ENCODE measurements at places on chromosomes 16 and 17.

DNA sequence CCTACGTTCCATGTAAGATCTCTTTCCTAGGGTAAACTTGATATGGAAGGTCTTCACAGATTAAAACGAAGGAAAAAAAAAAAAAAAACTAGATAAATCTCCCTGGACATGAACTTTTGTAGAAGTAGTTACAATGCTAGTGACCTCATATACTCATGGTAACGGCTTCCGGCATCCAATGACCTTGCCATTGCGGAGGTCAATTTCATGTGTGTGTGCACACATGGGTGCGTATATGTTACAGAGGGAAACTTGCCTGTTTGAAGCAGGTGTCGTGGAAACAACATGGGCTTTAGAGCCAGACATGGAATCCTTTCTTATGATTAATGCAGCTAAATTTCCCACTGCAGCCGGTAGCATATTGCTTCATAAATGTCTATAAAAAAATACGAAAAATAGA, 435.5 kb downstream of the MAF start:
- DNase-seq, result no peak

DNA sequence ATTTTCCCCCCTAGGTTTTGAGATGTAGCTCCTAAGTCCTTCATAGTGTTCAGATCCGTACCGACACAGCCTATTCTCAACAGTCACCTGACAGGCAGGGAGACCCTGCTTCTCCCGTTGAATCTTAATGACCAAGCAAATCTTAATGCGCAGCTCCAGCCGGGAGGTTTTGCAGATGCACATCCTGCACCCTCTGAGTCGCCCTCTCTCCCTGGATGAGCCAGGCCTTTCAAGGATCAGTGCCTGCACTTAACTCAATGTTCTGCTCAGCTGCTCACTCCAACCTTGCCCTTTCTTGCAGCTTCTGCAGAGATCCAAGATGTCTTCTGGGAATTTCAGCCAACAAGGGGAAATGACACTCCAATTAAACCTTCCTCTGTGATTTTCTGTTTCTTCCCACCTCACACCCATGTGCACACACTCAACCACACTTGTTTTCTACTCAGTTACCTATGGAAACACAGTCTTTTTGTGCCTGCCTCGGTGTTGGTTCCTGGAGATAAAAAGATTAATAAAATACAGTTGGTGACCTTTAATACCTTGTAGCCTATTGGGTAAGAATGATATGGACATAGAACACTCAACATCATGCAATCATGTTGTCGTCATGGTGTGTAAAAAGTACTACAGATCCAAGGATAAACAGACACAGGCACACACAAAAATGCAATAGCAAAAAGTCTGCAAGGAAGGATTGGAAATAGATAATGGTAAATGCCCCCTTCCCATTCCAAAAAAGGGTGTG, 76.9 kb upstream of the DYNLRB2 start:
- no peak for DNase-seq

DNA sequence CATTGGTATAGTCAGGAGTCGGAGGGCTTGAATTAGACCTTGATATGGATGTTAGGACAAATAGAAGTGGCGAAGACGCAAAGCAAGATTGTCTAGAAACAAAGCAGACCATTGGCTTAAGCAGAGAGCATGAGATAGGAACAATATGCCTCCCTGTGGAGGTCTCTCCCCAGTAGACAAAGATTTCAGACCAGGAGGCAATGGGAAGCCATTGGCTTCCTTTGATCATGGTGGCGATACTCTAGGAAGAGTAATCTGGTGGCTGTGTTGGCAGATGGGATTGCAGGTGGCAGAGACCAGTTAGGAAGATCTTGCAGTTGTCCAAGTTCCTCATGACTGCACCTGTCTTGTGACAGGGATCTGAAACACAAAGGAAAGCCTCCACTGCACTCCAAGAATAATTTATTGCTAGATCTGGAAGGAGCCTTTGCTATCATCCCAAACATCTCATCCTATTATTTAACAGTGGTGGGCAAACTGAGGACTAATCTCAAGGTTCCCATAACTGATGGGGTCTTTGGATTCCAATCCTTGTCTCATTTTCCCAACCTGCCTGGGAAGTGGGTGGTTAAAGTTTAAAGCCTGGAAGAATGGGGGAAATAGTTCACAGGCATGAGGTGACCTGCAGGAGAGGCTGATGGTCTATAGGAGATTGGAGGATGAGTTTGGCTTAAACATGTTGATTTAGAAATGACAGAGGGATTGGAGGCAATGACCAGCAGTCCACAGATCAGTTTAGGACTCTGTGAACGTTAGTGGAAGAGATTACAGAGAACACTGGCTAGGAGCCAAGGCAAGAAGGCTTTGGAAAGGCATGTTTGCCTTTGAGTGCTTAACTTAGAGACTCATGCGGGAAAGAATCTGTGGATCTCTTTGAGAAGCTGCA, 37.0 kb downstream of the HLF start:
- DNase-seq, result no peak

GRCh38 chr16:85935391-85935973, 36.5 kb downstream of the IRF8 start:
- DNase-seq, result no peak

GRCh38 chr17:47305302-47305923, 18.3 kb upstream of the EFCAB13 start:
- DNase-seq, result no peak

DNA sequence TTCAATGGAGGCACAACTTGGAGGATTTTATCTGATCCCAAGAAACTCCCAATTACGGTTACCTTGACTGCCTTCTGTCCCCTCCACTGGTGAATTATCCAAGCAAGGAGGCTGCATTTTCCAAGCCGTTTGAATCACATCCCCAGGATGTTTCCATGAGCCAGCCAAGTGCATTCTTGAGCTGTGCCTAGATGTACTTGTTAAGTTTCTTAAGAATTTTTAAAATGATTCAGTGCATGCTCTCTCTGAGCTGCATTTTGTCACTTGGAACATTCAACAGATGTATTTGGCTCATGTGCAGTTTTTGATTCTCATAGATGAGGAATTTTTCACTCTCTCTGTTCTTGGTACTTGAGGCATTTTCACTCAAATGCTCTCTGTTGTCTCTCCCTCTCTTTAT, 202.6 kb upstream of the MYOCD start:
- DNase-seq, result no peak
